ENCODE measurements at places on chromosomes 6 and 20. TPM values are rescaled to one million over a fixed set of nuclear protein-coding genes. Genes with fewer than 3 reads are reported as not detected.
A peak's percentile ranks its signal among the peaks of the same experiment; 100 is the strongest.

Gene NFATC2
- total RNA-seq = 6.5 TPM

Gene DEFB124
- not detected for total RNA-seq

Gene MATN4
- total RNA-seq = 2.8 TPM

Gene ADGB
- 23.8 TPM for total RNA-seq

Gene CCDC170
- 3.1 TPM for total RNA-seq

Gene HDGFL1
- 92.2 TPM for total RNA-seq

Gene MAS1
- total RNA-seq = 0.19 TPM

Gene PAX1
- not detected for total RNA-seq

Gene ARFGEF3
- 2.8 TPM for total RNA-seq

Gene ERVFRD-1
- not detected for total RNA-seq

Gene RSPH9
- 8.3 TPM for total RNA-seq

- no peaks in the 10 kb centered on the region for H3K36me3 ChIP-seq
- no peaks in the 10 kb centered on the region for H3K4me1 ChIP-seq
- H3K27me3 ChIP-seq = no peaks in the 10 kb centered on the region
- no peak for DNase-seq
- H3K4me3 ChIP-seq = no peak overlapping the region
- no peak overlapping the region for H3K27ac ChIP-seq
These were observed 672.8 kb downstream of the KIF16B start for GRCh38 chr20:15900443-15900842.

DNA sequence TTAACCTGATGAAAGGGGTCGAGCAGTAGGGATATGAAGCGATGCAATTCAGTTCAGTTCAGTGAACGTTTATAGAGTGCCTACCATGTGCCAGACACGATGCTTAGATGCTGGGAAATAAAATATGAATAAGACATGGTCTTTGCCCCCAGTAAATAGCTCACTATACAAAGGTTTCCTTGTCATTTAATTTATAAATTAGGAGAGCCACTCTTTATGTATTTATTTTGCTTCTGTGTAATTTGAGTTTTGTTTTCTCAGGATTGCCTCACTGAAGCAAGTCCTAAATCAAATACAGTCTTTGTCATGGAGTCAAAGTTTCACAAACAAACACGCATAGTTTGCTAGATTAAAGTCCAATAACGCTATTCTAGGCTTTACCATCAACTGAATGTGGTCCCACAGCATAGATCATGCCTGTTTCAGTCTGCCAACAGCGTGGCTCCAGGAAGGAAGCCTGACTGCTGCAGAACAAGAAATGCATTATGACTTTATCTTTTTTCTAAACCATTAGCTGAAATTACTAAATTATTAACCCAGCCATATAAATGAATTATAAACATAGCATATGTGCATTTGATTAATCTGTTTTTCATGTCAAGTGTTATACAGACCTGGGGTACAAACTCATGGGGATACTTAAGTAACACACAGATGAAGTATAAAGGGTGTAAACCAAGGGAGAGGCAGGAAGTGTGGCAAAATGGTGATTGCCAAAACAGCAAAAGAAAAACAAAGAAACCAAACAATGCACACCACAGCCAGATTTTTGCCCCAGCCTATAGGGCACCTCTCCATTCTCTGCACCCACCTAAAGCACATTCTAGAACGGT lies 29.8 kb upstream of the CCN2 start:
- H3K4me3 ChIP-seq = no peak overlapping the region
- H3K27ac ChIP-seq = no peak overlapping the region
- H3K4me1 ChIP-seq = peaks cover 9% of the 10 kb centered on the region
- no peak for DNase-seq
- H3K27me3 ChIP-seq = no peaks in the 10 kb centered on the region

DNA sequence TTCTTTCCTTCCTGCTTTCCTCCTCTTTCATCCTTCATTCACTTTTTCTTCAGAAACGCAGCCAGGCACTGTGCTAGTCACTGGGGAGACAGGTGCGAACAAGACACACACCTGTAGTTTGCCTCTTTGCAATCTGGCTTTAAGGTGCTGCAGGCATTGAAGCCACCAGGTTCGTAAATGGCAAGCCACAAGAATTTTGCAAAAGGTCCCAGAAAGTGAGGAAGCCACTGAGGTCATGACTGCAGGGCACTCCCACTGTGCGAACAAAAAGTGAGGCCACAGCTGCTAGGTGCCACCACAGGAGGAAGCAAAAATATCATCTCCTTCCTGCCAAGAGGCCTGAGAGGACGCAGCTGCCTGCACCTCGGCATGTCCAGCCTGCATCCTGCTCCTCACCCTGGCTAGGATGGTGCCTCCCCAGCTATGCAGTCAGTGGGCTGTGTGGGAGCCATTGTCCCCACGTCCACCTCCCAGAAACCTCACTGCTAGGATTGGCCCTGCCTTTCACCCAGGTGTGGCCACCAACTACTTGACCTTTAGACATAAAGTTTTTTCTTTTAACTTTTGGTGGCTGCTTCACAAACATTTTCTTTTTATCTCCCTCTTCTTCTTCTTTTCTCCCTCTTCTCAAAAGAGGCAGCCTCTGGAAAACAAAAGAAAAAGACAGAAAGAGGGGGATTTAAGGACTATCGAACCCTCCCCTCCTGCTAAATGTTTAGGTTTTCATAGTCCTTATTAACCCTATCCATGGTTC lies 230.8 kb downstream of the BCAS1 start:
- H3K36me3 ChIP-seq = no peaks in the 10 kb centered on the region
- H3K27ac ChIP-seq = no peak overlapping the region
- no peak for DNase-seq
- no peaks in the 10 kb centered on the region for H3K27me3 ChIP-seq

DNA sequence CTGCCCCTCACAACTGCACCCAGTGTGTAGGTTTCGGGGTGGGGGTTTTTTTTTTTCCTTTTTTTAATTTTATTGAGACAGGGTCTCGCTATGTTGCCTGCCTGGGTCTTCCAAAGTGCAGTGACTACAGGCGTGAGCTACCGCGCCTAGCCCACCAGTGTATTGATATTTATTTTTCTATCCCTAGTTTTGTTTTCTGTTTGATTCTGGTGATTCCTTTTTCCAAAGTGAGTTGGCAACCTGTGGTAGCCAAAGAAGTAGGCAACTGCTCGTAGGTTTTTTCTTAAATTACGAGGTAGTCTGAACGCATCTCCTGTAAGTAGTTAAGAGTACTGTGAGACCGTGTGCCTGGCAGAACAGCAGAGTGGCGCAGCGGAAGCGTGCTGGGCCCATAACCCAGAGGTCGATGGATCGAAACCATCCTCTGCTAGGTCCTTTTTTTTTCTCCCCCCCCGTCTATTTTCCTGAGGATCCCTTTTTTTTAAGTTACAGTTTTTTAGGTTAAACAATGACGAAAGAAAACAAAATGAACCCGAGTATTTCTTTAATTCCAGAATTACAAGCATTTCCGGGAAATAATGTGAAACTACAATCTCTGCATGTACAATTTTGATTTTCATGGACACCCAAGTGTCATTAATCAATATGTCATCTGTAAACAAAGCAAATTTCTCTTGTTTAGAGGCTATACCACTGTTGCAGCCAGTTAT lies 78.7 kb upstream of the BTN3A2 start:
- no peaks in the 10 kb centered on the region for H3K36me3 ChIP-seq
- peak overlapping the region; percentile 63 for H3K4me3 ChIP-seq
- no peaks in the 10 kb centered on the region for H3K27me3 ChIP-seq

- no peak overlapping the region for H3K4me3 ChIP-seq
- H3K27ac ChIP-seq = no peak overlapping the region
- no peaks in the 10 kb centered on the region for H3K36me3 ChIP-seq
- no peak for DNase-seq
These were observed 63.1 kb upstream of the PTPRT start for GRCh38 chr20:43252761-43253160.

DNA sequence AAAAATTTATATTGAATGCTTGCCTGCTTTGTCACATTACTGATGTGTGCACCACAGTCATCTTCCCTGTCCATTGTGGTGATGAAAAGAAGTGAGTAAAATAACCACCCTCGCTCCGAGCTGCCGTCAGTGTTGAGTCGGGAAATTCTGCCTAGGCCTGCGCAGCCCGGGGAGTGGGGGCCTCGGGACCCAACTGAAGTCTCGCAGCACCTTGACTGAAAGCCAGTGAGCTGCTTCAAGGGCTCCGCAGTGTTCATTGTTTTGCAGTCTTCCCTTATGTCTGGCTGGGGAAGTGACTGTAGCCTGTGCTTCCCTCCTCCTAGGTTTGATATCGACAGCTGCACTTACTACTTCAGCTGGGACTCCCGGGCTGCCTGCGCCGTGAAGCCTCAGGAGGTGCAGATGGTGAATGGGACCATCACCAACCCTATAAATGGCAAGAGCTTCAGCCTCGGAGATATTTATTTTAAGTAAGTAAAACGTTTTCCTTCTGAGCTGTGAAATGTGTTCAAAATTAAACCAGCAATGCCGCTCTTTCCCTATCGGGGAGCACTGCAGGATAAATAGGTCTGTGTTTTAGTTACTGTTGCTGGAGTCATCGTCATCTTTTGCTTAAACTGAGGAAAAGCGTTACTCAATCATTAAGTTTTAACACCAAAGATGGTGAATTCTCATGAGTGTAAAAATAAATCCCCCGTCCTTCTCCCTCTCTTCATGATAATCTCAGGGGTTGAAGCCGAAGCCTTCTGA lies 32.7 kb upstream of the SLC22A1 start:
- no peak overlapping the region for H3K27ac ChIP-seq
- no peaks in the 10 kb centered on the region for H3K27me3 ChIP-seq
- no peaks in the 10 kb centered on the region for H3K36me3 ChIP-seq
- no peaks in the 10 kb centered on the region for H3K4me1 ChIP-seq
- no peak overlapping the region for H3K4me3 ChIP-seq

DNA sequence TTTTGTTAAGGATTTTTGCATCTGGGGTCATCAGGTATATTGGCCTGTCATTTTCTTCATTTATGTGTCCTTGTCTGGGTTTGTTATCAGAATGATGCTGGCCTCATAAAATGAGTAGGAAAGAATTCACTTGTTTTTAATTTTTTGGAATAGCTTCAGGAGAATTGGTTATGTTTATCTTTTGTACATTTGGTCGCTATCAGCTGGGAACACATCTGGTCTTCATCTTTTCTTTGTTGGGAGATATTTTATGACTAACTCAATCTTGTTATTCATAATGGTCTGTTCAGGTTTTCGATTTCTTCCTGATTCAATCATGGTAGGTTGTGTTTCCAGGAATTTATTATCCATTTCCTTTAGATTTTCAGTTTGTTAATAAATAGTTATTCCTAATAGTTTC lies 207.5 kb upstream of the ASCC3 start:
- H3K4me1 ChIP-seq = peaks cover 6% of the 10 kb centered on the region
- H3K27me3 ChIP-seq = no peaks in the 10 kb centered on the region
- H3K27ac ChIP-seq = no peak overlapping the region
- H3K4me3 ChIP-seq = no peak overlapping the region
- DNase-seq = no peak
- H3K36me3 ChIP-seq = no peaks in the 10 kb centered on the region

GRCh38 chr6:26250698-26251044 lies 114.3 kb upstream of the BTN3A2 start:
- DNase-seq = peak; percentile 49
- no peaks in the 10 kb centered on the region for H3K36me3 ChIP-seq
- H3K27me3 ChIP-seq = no peaks in the 10 kb centered on the region
- H3K4me3 ChIP-seq = peak overlapping the region; percentile 61

- no peak for DNase-seq
- no peaks in the 10 kb centered on the region for H3K36me3 ChIP-seq
- H3K4me3 ChIP-seq = no peak overlapping the region
- no peak overlapping the region for H3K27ac ChIP-seq
- peaks cover 9% of the 10 kb centered on the region for H3K4me1 ChIP-seq
These were observed 28.6 kb upstream of the CCN2 start for GRCh38 chr6:131979515-131980337.

DNA sequence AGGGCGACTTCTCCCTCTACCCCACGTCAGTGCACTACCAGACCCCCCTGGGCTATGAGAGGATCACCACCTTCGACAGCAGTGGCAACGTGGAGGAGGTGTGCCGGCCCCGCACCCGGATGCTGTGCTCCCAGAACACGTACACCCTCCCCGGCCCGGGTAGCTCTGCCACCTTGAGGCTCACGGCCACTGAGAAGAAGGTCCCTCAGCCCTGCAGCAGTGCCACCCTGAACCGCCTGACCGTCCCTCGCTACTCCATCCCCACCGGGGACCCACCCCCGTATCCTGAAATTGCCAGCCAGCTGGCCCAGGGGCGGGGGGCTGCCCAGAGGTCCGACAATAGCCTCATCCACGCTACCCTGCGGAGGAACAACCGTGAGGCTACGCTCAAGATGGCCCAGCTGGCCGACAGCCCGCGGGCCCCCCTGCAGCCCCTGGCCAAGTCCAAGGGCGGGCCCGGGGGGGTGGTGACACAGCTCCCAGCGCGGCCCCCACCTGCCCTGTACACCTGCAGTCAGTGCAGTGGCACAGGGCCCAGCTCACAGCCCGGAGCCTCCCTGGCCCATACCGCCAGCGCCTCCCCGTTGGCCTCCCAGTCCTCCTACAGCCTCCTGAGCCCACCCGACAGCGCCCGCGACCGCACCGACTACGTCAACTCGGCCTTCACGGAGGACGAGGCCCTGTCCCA lies 57.5 kb upstream of the TMEM181 start:
- no peaks in the 10 kb centered on the region for H3K36me3 ChIP-seq
- H3K4me3 ChIP-seq = no peak overlapping the region
- no peaks in the 10 kb centered on the region for H3K4me1 ChIP-seq
- DNase-seq = no peak

DNA sequence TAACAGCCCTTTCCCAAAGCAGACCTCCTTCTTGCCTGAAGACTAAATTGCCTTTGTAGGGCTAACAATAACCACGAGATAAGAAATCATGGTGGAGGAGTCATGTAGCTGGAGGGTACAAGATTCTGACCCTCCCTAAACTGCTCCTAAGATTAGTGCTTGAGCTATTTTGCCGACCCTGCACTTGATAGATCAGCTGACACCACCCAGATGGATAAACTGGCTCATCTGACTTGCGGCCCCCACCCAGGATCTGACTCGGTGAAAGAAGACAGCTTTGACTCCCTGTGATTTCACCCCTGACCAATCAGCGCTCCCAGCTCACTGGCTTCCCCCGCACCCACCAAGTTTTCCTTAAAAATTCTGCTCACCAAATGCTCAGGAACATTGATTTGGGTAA lies 57.6 kb upstream of the UNC93A start:
- H3K4me3 ChIP-seq = no peak overlapping the region
- H3K36me3 ChIP-seq = no peaks in the 10 kb centered on the region
- no peak for DNase-seq
- no peak overlapping the region for H3K27ac ChIP-seq
- no peaks in the 10 kb centered on the region for H3K27me3 ChIP-seq

DNA sequence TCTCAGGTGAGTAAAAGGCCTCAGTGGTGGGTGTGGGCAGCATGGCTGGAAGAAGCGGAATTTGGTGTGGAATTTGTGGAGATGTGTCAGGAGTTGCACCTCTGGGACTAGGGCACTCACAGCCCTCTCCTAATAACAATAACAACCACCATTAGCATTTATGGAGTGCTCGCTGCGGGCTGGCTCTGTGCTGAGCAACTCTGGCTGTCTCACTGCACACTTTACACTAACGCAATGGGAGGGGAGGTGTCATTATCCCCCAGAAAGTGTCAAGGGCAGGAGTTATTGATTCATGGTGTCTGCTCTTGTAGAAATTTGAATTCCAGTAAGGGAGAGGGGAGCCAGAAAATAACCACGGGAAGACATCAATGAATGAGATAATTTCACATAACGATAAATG lies 22.7 kb upstream of the SCRT2 start:
- H3K36me3 ChIP-seq = no peaks in the 10 kb centered on the region
- H3K27ac ChIP-seq = no peak overlapping the region
- peaks cover 4% of the 10 kb centered on the region for H3K4me1 ChIP-seq
- H3K4me3 ChIP-seq = no peak overlapping the region
- DNase-seq = no peak
- no peaks in the 10 kb centered on the region for H3K27me3 ChIP-seq

Measured in testis (tissue), 5 donors.